Dermis blood vessel endothelial cell (primary cell): ENCODE measurements at places on chromosomes 2 and 18.

GRCh38 chr2:138058427-138058826 lies 94.2 kb downstream of the HNMT start:
- no peak for DNase-seq

- DNase-seq = no peak
These were observed 7.9 kb upstream of the CETN1 start for GRCh38 chr18:572091-572830.

DNA sequence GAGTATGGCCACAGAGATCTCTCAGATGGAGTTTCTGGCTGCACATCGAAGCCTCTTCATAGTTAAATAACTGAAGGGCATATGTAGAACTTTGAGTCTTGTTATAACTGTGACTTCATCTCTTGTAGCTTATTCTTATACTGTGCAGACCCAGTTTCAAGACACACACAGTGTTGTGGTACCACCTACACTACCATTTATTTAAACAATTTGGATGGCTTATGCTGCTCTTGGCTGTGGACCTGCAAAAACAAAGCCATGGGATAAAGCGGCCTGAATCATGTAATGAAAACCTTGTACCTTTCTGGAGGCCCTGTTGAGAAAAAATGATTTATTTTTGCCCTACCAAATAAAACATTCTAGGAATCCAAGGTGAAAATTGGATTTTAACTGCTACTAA lies 262.8 kb upstream of the RASGRP3 start:
- no peak for DNase-seq

DNA sequence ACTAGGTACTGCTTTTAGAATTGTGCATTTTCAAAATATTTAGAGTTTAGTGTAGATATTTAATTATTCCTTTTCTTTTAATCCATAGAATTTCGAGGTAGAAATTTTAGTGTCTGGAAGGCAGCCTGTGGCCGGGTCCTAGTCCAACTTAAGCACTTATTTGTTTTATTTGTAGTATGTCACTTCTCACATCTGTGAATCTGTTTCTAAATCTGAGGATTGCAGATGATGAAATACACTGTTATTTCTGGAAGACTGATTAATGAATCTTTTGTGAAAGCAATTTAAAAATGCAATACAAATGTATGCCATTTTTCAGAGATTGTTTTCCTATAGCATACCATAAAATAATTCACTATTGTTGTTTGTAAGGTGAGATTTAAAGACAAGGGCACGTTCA lies 483.9 kb upstream of the TRIB2 start:
- no peak for DNase-seq

DNA sequence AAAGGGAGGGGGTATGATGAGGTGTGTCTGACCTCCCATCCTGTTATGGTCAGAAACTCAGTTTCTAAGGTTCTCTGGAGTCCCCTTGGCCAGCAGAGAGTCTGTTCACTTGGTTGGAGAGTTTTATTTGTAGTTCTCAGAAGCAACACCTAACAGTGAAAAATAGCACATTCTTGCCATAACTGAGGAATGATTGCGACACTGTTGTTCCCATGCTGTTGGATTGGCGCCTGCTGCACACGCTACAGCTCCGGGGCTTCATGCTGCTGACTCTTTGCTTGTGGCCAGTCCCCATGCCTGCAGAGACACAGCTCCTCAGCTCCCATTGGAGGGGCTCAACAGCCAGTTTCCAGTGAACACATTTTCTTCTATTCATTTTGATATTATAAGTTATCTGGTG lies 42.1 kb downstream of the TPGS2 start:
- no peak for DNase-seq
